Upper lobe of left lung (tissue), 6 donors: ENCODE measurements at places on chromosomes 6 and 20.

GRCh38 chr20:3696200-3696599 is 14.4 kb upstream of the ADAM33 start:
- no peak for DNase-seq

DNA sequence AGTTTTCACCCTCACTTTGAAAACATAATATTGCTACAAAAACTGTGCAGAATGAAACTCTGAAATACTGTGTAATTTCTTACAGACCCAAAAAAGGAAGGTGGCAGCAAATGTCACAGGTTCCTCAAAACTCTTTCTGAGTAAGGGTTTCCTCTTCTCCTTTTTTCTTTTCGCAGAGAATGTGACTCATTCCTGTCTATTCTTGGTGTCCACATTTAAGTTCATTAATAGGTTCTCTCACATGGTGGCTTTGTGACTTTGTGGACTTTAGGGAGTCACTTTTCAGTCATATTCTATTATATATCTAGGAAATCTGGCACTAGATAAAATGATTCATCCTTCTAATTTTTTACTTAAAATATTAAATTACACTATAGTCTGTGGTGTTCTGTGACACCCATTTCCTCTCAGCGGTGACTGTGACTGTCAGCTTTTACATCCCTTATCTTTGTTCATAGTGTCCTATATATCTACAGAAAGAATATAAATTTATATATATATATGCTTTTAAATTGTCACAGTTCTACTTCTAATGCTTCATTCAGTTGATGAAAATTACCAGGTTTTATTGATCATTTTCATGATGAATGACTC is 126.8 kb upstream of the HCRTR2 start:
- no peak for DNase-seq

GRCh38 chr6:146871611-146872425 is 273.0 kb downstream of the ADGB start:
- DNase-seq, result no peak

DNA sequence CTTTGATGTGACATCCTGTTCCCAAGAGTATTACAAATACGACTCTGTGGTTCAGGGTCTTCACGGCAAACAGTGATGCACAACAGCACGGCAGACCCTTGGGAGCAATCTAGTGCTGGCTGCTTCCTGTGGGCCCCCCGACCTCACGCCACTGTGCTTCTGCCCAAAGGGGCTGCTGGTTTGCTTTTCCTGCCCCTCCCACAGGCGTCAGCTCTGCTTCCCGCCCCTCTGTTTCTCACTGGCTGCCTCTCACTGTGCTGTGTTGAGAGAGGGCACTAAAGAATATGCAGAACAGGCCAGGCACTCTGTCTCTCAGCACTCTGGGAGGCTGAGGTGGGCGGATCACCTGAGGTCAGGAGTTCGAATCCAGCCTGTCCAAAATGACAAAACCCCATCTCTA is 554.5 kb upstream of the AGPAT4 start:
- no peak for DNase-seq

DNA sequence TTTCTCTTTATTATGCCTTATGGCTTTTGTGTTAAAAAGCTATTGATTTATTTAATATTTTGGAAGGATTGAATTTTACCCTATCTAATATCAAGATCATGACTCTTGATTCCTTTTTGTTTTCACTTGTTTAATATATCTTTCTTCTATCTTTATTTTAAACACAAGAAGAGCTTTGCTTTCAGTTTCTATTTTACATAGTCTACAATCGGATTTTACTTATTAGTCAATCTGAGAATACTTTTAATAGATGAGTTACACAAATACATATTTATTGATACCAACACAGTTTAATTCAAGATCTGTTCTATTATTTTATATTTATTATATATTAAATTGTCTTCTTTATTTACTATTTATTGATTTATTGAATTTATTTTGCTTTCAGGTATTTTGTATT is 218.8 kb downstream of the ESR1 start:
- no peak for DNase-seq
